NCI-H345 (cell line): ENCODE measurements at places on chromosomes 12 and 14.

GRCh38 chr12:25404955-25405354 is 148.1 kb downstream of the LMNTD1 start:
- DNase-seq = no peak

- DNase-seq = no peak
These were observed 80.3 kb upstream of the TRAF3 start for GRCh38 chr14:102696856-102697495.

- DNase-seq = no peak
These were observed 176.3 kb downstream of the ESR2 start for GRCh38 chr14:64117671-64118402.

- DNase-seq = no peak
These were observed 159.4 kb downstream of the EPS8 start for GRCh38 chr12:15629761-15630160.
